ENCODE measurements at places on chromosomes 2 and 18.

DNA sequence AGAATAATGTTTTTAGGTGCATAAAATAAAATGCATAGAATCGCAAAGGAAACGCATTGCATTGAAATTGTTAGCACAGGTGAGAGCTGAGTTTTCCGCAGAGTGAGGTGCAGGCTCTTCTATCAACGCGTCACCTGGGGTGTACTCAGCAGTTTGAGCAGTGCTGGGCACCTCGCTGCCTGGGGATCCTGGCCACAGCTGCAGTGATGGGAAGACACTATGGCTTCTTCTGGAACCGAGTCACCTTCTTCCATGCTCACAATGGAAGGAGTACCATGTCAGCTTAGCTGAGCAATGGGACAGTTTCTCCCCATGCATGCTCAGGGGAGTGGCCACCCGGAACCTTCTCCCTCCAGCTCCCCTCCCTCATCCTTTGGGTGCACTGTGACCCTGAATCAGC is 95.4 kb upstream of the OTOS start:
- DNase-seq, result no peak

DNA sequence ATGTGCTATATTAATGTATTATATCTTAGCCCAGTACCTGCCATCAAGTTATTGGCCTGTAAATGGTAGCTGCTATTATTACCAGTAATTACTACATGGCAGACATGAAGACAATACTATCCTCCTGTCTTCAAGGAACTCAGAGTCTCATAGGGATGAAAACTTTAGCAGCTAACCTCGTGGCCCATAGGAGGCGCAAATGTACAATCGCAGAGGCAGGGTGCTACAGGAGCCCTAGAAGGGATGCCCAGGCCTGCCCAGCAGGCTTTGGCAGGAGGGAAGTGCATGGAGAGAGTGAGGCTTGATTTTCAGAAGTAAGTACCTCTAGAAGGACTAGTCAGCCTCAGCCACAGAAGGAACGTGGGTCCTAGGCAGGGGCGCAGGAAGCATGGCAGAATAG is 44.7 kb upstream of the KIDINS220 start:
- no peak for DNase-seq

- DNase-seq, result no peak
Measured at GRCh38 chr18:41553716-41554115, 401.3 kb upstream of the PIK3C3 start.

DNA sequence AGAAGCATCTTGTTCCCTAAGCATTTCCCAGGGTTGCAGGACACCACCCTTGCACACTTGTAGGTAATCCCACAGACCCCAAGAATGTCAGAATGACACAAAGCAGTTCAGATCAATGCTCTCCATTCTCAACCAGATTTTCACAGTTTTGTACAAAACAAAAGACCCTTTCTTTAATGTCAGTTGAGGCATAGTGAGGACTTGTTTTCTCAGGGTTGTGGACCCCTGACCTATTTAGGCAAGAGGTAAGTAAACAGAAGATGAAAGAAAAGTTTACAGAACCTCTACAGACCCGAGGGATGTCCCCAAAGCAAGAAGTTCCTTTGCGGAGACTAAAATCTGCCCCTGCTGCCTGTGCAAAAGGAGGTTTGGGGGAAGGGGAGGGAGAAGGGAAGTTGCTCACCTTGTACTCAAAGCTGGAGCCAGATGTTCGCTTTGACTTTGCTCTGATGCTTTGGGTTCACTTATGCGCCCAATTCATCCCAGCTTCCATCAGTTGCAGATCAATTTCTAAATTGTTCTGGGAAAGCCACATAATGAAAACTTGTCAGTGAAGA is 635.4 kb downstream of the EPHA4 start:
- DNase-seq, result no peak

DNA sequence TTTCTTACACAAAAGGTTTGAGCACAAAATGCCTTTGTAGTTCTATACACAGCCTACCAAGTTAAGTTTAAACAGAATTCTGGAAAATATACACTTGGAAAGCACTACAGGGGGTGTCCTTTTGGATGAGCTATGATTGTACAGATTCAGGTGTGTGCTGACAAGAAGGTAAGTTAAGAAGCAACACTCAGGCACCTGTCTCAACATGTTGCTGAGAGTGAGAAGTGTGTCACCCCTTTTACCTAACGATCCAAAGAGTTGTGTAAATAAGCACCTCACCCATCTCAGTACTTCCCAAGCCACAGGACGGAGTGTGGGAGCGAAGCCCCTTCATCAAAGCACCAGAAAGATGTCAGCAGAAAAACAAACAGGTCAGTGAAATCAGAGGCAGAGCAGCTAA is 109.5 kb upstream of the DAPL1 start:
- DNase-seq, result no peak

DNA sequence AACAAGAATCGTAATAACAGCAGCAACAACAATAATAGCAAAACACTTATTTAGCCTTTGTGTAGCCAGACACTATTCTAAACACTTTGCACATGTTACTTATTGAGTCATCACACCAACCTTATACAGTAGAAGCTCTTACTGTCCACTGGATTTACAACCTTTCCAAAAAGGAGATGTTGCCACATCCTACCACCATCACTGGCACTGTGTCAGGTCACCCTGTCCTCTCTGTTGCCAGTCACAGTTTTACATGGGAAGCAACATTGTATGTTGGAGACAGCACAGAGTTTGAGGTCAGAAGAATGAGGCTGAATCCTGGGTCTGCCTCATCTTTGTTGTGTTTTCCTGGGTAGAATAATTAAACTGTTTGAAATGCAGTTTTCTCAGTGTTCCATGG is 201.4 kb upstream of the EPAS1 start:
- no peak for DNase-seq

DNA sequence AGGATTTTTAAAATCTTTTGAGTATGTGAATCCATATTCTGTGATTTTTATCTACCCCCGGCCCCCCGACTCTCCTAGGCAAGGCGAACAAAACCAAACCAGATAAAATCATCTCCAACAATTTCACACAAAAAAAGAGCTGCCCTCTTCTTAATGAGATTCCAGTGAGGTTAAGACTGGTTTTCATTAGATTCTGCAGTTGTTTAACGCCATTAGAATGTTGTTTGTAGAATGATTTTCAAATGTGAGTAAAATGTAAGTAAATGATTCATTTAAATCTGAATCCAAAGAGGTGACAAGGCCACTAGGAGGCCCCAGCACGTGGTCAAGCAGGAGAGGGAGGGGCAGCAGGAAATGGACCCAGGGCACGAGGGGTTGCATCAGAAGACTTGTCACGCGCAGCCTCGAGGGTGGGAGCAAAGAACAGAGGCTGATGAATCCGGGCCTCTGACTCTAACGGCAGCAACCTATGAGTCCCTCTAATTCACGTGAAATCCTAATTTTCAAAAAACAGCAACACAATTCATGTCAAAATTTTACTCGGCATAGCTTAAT is 24.3 kb upstream of the KLHL29 start:
- no peak for DNase-seq

DNA sequence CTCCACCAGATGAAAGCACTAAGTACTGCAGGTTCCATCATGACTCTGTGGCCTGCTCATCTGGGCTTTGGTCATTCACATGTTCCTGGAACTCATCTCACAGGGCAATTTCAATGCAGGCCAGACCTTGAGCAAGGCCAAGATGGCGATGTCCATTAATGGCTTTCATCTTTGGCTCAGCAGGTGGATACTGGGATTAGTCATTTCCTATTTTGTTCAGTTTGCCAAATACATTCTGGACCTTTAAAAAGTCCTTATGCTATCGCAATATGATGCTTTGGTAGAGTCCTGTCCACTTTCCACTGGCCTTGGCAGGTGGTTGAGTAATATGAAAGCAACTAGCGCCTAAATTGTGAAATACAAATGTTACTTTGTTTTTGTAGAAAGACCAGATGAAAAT is 170.1 kb upstream of the REV1 start:
- no peak for DNase-seq

DNA sequence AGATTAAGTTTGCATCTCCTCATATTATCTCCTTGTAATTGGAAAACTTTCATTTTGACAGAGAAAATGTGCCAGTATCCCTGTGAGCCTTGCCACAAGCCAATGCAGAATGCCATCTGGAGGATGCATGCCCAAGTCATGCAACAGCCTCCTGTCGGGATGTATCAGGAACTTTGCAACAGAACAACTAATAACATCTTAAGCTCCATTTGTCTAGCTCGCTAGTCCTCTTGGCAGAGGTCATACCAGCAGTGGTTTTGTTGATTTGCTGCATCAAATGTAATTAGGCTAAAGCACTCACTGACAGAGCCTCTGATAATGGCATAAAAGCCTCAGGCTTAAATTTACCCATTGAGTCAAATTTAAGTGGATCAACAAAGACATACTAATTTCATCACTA is 125.8 kb downstream of the UBE2E3 start:
- DNase-seq, result no peak
